Kidney glomerular epithelial cell (primary cell): ENCODE measurements at places on chromosomes 6 and 20.

- DNase-seq, result peak; percentile 96
These were observed 208.6 kb upstream of the MCHR2 start for GRCh38 chr6:100202417-100203194.

DNA sequence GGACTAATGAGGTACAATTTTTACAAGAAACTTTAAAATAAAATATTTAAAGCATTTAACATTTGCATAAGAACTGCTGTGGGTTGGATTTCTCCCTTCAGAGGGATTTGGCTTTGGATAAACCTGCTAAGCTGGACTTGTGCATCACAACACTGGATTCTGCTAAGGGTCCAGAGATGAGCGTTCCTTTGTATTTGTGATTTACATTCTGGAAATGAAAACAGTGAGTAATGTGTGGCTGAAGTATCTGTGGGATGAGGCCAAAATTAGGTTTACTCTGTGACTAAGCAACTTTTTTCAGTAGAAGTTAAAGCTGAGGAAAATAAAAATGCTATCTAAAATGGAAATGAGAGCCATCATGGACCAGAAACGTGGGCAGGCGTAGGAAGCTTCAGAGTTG is 494.3 kb downstream of the EPM2A start:
- DNase-seq, result no peak

- DNase-seq, result no peak
These were observed 26.3 kb upstream of the TRAF3IP2 start for GRCh38 chr6:111631903-111632460.

- DNase-seq, result peak; percentile 43
These were observed 171.4 kb downstream of the DTNBP1 start for GRCh38 chr6:15491255-15491985.

GRCh38 chr20:13870170-13870748 is 85.4 kb downstream of the NDUFAF5 start:
- no peak for DNase-seq

DNA sequence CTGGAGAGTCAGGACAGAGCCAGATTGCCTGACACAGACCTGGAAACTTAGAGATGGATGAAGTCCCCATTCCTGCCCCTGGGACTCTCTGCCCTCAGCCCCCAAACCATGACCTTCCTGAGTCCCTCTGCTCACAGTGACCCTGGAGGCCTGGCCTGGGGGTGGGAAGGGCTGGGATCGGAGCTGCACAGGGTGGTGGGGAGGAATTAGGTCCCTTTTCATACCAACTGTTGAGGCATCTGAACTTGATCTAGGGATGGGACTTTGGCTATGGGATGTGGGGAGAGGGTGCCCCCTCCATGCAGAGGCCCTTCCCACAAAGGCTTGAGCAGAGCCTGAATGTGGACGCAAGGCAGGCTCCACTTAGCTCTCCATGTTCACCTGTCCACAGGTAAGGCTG is 144.1 kb downstream of the MRPL14 start:
- no peak for DNase-seq

- DNase-seq, result no peak
These were observed 119.3 kb downstream of the LPA start for GRCh38 chr6:160544802-160545201.

GRCh38 chr6:32964776-32965175 is 3.6 kb upstream of the BRD2 start:
- DNase-seq, result no peak

GRCh38 chr6:96075826-96076225 is 60.1 kb downstream of the FUT9 start:
- no peak for DNase-seq

- no peak for DNase-seq
These were observed 637.5 kb upstream of the MAN1A1 start for GRCh38 chr6:119986934-119987549.

DNA sequence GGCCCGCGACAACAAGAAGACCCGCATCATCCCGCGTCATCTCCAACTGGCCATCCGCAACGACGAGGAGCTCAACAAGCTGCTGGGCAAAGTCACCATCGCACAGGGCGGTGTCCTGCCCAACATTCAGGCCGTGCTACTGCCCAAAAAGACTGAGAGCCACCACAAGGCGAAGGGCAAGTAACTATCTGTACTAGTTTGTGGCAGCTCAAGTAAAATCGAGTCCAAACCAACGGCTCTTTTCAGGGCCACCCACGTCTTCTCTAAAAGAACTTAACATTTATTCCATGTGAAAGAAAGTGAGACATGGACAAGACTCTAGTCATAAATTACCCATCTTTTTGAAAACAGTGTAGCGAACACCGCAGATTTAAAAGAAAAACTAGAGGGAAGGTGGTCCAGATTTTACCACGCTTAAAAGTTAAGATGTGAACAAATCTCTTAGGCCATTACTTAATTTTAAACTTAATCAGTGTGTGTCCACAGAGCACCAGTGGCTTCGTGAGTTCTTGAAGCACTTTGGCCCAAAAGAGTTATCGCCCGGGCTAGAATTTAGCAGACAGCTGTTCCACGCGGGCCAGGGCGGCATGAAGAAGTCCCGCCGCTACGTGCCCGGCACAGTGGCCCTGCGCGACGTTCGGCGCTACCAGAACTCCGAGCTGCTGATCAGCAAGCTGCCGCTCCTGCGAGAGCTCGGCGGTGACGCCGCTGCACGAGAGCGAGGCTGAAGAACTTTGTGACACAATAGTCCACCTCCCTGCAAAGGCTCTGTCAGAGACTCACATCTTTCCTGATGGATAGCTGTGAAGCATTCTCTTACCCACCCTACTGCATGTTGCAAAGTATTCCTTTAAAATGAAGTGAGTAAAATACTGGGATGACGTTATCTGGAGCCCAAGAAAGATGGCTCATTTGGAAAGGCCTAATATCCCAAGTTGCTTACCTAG is 113.9 kb upstream of the PRSS16 start:
- DNase-seq, result peak; percentile 15

GRCh38 chr20:24768713-24769601 is 180.1 kb upstream of the CST7 start:
- DNase-seq, result peak; percentile 4
